ENCODE measurements at places on chromosomes 4 and X. TPM values are rescaled to one million over a fixed set of nuclear protein-coding genes. Genes with fewer than 3 reads are reported as not detected.

GRCh38 chr4:122122083-122122482 is 30.0 kb upstream of the BLTP1 start:
- peaks cover 11% of the 10 kb centered on the region for H3K4me1 ChIP-seq
- no peak overlapping the region for H3K27ac ChIP-seq
- no peaks in the 10 kb centered on the region for H3K36me3 ChIP-seq
- H3K4me3 ChIP-seq, result no peak overlapping the region
- ATAC-seq, result no peak

GRCh38 chr4:108492816-108493595 is 127.4 kb upstream of the RPL34 start:
- no peak overlapping the region for H3K27ac ChIP-seq
- H3K4me1 ChIP-seq, result no peaks in the 10 kb centered on the region
- no peak overlapping the region for H3K4me3 ChIP-seq
- no peaks in the 10 kb centered on the region for H3K27me3 ChIP-seq

The CHRDL1 gene
- total RNA-seq, result not detected

DNA sequence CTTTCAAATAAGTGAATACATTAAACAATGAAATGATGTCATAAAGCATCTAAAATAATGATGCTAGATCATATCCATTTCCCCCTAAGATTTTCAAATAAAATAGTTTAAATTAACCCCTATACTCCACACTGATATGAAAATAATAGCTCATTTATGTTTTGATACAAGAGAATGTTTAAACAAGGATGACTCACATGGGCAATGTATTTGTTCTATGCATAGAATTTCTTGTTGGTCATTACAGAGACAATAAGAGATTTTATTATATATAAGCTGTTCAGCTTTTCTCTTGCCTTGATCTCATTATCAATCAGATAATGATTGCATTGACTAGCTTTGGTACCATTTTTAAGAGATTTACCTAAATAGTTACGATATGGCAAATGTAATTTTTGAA is 411.7 kb downstream of the ARHGAP24 start:
- H3K27ac ChIP-seq, result no peak overlapping the region
- no peaks in the 10 kb centered on the region for H3K4me1 ChIP-seq
- H3K27me3 ChIP-seq, result no peaks in the 10 kb centered on the region
- no peaks in the 10 kb centered on the region for H3K36me3 ChIP-seq

The IL2 gene
- total RNA-seq, result 1.6 TPM

Measured in activated T-helper 17 cell treated with anti-CD3 and anti-CD28 coated beads, Interleukin-2, amount 50 U/mL, for 72 hours (primary cell).